ENCODE measurements at places on chromosomes 12 and 14.

- no peak for DNase-seq
Observed at GRCh38 chr14:74223016-74223415, 16.2 kb upstream of the VSX2 start.

DNA sequence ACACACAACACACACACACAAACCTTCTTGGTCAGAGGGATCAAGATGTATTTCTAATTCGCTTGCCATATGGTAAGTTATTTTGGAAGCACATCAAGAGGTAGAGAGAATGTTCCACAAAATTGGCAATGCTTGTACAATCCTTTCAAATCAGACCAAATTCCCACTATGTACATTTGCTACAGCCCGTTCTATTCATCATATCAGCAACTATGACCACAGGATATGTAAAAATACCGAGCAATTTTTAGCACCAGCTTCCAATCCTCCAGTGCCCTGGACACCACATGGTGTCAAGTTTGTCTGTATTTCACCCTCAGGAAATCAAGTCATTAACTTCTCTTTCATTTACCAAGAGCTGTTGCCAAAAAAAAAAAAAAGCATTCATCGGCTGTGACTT is 21.2 kb downstream of the TBX5 start:
- no peak for DNase-seq

GRCh38 chr14:38280081-38280480 is 24.2 kb upstream of the CLEC14A start:
- no peak for DNase-seq

GRCh38 chr12:84455598-84455997 is 457.0 kb downstream of the SLC6A15 start:
- no peak for DNase-seq

DNA sequence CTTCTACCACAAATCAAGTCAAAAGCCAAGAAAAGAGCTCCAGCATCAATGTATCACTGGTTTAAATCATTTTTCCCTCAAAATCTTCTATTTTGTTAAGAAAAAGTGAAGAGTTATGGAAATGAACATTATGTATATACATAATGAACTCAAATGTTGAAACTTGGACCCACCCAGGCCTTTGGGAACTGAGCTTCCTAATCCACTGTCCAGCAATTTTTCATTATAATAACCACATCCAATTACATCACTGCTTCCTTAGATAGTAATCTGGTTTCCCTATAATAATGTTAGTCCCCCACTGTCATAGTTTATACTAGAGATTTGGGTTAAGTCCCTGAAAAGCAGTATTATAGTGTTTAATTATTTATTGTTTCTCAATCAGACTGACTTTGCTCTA is 170.9 kb downstream of the PIK3C2G start:
- peak; percentile 81 for DNase-seq

GRCh38 chr12:24742378-24742777 is 206.5 kb downstream of the BCAT1 start:
- no peak for DNase-seq

Data from forelimb muscle (tissue), 1 donor.